ENCODE measurements at places on chromosomes 7 and 10.
A peak's percentile ranks its signal among the peaks of the same experiment; 100 is the strongest.

GRCh38 chr7:21749378-21749777 lies 196.3 kb downstream of the CDCA7L start:
- no peak for DNase-seq

- DNase-seq = no peak
Measured at GRCh38 chr10:2556883-2557282, 510.5 kb upstream of the PFKP start.

DNA sequence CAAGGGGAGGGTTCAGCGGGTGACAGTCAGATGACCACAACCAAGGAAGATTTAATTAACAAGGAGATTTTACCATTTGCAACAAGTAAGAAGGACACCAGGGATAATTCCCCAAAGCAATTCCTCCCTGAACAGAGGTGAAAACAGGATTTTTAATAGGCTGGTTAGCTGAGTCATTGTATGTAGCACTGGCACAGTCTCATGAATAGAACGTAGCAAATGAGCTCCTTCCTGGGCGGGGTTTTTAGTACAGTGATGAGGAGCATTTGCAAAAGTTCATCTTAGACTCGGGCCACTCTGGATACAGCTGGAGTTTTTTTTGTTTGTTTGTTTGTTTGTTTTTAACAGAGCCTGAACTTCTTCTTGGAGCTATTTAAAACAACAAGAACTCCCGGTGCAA lies 39.0 kb downstream of the TAC1 start:
- DNase-seq = no peak

- no peak for DNase-seq
Measured at GRCh38 chr10:43912469-43912868, 263.8 kb upstream of the ZNF32 start.

- no peak for DNase-seq
Measured at GRCh38 chr10:27344568-27345454, 104.2 kb upstream of the ACBD5 start.

- DNase-seq = no peak
Measured at GRCh38 chr10:76643511-76643911, 994.1 kb downstream of the KCNMA1 start.

- DNase-seq = no peak
Measured at GRCh38 chr10:22598478-22598877, 115.9 kb downstream of the PIP4K2A start.

GRCh38 chr10:27783660-27784059 lies 38.0 kb upstream of the MKX start:
- peak; percentile 31 for DNase-seq

DNA sequence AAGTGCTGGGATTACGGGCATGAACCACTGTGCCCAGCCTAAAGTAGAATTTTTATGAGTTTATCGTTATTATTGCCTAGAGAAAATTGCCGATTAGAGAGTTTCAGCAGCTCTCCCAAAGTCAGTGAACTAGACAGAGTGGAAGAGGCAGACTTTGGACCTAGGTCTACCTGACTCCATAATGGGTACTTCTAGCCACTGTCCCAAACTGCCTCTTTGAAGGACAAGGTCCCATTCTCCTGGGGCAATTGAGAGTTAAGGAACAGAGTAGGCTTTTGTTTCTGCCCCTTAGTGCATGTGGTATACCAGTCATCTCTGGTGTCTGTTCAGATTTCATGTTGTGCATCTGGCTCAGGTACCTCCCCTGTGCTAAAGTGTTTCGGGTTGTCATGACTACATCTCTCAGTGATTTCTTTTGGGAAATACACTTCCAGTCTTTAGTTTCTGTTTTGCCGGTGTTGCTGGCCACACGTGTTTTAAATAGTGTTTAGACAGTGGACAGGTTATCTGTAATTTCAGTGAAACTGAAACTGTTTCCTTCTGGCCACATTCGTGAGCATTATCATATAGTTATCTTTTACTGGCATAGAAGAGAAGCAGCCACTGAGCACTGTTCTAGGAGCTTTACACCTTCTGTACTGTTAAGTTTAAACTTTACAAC lies 4.7 kb downstream of the TMEM236 start:
- DNase-seq = no peak

GRCh38 chr7:34756691-34757090 lies 98.7 kb downstream of the NPSR1 start:
- no peak for DNase-seq

DNA sequence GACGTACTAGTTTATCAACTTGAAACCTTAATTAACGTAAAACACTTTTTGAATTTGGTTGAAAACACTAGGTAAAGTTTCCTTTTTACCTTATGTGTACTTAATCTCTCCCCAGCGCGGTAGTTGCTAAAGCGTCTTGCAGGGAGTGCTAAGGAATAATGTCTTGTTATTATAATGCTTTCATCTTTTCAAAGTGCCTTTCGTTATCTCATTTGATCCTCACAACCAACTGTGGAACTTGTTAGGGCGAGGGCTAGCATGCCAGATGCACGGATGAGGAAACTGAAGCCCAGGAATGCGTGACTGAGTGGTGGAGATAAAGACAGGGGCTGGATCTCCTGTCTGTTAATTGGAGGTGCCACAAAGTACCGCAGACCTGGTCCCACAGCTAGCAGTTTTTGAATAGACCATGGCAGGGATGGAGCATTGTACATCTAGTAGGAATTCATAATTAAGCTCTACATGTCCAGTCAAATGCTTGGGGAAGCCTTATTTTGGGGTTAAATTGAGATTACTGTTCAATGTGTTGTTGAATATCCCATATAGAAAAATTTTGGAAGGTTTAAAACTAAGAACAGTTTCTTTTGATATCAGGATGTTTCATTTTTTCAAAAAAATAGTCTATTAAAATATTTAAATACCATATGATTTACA lies 234.3 kb downstream of the SH2D4B start:
- no peak for DNase-seq

DNA sequence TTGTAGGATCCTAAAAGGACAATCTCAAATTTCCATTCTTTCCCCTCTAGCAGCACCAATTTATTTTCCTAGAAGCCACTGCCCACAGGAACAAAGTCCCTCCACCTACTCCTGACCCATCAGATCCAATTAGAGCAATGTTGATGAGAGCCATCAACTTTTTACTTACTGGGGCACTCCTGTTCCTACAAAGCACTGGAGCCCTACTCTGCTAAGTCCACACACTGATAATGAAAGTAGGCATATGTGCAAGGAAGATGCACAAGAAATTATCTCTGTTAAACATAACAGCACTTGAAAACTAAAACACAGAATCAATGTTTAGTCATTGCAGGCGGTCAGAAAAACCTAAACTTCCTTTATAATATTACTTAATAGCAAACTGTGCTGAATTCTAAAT lies 3.6 kb downstream of the HERPUD2 start:
- DNase-seq = peak; percentile 30

DNA sequence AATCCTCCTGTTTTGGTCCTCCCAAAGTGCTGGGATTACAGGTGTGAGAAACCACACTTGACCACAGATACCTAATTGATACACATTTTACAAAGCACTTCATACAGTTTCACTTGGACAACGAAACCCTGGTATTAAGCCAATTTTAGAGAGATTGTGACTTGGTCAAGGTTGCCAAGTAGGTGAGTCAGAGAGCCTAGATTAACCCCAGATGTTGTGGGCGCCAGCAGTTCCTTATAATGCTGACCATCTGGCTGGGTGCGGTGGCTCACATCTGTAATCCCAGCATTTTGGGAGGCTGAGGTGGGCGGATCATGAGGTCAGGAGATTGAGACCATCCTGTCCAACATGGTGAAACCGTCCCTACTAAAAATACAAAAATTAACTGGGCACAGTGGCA lies 4.9 kb upstream of the PHKG1 start:
- no peak for DNase-seq

DNA sequence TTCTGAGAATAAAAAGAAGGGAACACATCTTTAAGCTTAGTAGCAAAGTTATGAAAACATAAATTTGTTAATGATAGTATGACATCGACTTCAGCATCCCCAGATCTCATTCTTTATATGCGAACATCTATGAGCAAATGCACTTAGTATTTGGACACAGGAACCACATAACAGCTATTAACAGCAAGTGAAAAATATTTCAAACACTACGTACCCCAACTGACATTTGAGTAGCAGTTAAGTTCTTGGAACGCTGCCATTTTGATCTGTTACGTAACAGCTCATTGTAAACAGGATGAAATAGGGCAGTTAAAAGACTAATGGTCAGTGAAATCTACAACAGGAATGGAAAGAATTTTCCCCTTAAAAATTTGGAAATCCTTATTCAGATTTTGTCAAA lies 428.9 kb downstream of the TNS3 start:
- peak; percentile 69 for DNase-seq

- DNase-seq = no peak
Measured at GRCh38 chr10:44981172-44982113, 2.8 kb upstream of the DEPP1 start.

- no peak for DNase-seq
Measured at GRCh38 chr10:58351616-58352578, 17.1 kb downstream of the UBE2D1 start.

DNA sequence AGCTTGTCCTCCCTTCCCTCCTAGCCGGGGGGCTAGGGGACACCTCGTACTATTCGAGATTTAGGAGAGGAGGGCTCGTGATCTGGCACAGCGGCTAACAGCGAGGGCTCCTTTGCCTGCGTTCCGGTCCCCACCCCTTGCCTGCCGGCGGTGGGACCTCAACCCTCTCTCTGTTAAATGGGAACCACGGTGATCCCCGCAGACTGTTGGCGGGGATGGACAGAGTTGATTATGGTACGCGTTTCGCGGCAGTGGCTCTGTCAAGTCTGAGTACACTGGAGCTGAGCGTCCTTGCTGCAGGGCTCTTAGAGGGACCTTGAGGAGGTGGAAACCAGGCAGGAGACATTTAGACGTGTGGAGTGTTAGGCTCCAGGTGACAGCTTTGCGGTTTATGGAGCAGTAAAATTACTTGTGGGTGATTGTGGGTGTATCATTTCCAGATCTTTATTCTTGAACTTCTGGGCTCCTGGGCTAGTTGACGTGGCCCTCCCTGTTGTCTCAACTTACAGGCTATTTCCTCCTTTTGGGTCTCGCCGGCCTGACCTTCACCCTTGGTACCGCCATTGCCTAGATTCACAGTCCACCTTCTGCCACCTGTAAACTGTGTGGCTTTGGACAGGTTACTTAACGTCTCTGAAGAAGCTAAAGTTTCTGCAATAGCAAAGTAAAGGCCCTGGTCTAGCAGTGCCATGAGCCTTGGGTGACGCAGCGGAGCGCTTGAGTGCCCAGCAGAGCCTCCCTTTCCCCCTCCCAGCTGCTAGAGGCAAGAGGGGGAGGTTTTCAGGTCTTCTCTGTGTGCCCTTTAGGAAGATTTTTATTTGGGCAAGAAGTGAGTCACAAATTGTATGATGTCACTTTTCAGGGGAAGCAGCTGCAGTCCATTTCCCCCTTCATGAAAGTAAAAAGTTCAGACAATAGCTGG lies 739 bp downstream of the CASP7 start:
- DNase-seq = peak; percentile 48

GRCh38 chr7:4823441-4824119 lies 38.2 kb downstream of the PAPOLB start:
- DNase-seq = no peak

DNA sequence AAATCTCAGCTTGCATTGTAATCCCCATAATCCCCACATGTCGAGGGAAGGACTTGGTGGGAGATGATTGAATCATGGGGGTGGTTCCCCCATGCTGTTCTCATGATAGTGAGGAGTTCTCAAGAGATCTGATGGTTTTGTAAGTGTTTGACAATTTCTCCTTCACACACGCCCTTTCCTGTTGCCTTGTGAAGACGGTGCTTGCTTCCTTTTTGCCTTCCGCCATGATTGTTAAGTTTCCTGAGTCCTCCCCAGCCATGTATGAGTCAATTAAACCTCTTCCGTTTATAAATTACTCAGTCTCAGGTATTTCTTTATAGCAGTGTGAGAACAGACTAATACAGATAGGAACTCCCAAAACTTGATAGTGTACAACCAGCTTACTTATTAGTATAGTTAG lies 98.6 kb downstream of the CREM start:
- DNase-seq = no peak

DNA sequence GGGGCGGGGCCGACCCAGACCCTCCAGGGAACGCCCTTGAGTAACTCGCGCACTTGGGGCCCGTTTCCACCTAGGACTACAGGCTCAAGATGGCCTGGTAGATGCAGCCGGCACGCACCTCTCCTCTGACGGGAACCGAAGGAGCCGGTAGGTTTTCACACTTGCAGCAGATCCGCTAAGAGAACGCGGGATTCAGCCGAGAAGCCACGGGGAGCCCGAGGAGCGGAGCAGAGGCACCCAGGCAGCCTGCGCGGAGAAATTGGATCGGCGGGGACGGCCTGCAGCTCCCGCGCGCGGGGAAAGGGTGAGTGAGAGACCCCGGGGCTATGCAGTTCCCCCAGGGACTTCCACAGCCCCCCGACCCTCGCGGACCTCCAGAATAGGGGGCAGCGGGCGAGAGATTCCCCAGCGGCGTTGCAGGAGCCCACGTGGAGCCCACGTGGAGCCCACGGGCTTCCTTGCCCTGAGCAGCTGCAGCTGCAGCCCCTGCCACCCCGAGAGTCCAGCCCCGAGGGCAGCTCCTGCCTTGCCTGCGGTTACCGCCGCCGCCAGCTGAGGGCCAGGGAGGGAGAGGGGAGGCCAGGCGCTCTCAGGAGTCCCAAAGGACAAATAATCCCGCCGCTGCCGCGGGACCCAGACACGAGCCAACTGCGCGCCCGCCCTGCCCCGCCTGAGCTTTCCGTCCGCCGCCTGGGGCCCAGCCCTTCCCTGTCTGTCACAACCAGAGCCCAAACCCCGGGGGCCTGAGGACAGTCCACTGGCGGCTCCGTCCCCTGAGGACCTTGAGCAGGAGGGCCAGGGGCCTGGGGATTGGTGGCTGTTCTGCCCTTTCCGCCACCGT lies 13.1 kb downstream of the IFT22 start:
- DNase-seq = no peak

- DNase-seq = no peak
Measured at GRCh38 chr7:12287901-12288300, 76.8 kb downstream of the TMEM106B start.

GRCh38 chr7:105164751-105165150 lies 150.7 kb downstream of the KMT2E start:
- no peak for DNase-seq

DNA sequence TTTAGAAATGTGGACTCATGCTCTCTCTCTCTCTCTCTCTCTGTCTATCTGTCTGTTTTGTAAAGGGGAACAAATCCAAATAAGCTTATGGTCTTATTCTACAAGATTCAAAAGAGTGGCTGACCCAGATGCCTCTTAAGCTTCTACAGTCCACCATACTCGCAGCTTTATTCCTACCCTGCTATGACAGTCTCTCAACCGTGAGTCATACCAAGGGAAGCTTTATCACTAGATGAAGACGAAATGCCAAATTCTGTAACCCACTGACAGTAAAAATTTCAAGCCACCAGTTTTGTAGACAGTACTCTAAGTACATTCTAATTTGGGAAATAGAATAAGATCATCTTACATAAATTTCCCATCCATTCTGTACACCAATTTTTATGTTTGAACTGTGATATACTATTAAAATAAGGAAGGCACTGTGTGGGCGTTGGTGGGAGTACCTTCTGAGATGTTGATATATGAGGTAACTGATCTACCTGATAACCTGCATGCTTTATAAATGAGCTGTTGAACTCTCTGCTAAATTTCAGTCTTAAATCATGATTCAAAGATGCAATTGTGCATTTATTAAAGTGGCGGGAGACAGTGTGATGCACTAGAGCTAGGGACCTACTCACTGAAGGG lies 153.2 kb downstream of the KLF6 start:
- DNase-seq = no peak

Data from OCI-LY7 (cell line).